Osteoblast (primary cell): ENCODE measurements at places on chromosomes 5 and 9. TPM values are rescaled to one million over a fixed set of nuclear protein-coding genes. Genes with fewer than 3 reads are reported as not detected.

GRCh38 chr9:19174127-19174912 lies 47.0 kb upstream of the PLIN2 start:
- peak overlapping the region; percentile 3 for H3K4me3 ChIP-seq
- H3K27ac ChIP-seq, result peak overlapping the region; percentile 81
- H3K4me1 ChIP-seq, result peaks cover 6% of the 10 kb centered on the region
- no peaks in the 10 kb centered on the region for H3K27me3 ChIP-seq
- peak; percentile 92 for DNase-seq

GRCh38 chr9:77751341-77752091 lies 103.4 kb upstream of the GNA14 start:
- peaks cover 32% of the 10 kb centered on the region for H3K4me1 ChIP-seq
- H3K4me3 ChIP-seq, result peak overlapping the region; percentile 18
- peak overlapping the region; percentile 50 for H3K27ac ChIP-seq
- DNase-seq, result peak; percentile 11

The HK3 gene
- total RNA-seq, result under 0.01 and 1.8 TPM in 2 replicates

GRCh38 chr9:121660367-121660766 lies 8.9 kb downstream of the DAB2IP start:
- DNase-seq, result peak; percentile 19
- H3K36me3 ChIP-seq, result no peaks in the 10 kb centered on the region
- H3K4me3 ChIP-seq, result no peak overlapping the region
- no peaks in the 10 kb centered on the region for H3K4me1 ChIP-seq
